ENCODE measurements at places on chromosomes 2 and 18.

- DNase-seq: no peak
Measured at GRCh38 chr2:11901351-11902069, 155.1 kb downstream of the LPIN1 start.

GRCh38 chr2:229586012-229586411 lies 128.3 kb downstream of the DNER start:
- DNase-seq: no peak

DNA sequence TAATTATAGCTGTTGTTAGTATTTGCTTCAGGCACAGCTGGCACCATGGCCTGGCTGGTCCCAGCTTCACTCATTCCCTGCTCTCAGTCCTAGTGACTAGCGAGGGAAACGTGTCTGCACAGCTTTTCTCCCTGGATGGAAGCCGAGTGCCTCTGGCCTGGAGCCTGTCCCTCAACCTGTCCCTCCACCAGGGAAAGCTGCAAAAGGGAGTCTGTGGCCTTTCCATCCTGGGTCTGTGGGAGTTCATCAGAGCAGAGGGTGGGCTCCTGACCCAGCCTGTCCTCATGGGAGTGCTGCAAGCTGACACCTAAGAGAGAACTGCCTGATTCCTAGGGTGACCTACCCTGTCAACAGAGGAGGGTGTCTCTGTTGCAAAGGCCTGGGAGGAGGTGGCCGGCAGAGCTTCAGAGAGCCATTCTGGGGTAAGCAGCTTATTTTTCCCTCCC lies 118.3 kb downstream of the CAPN13 start:
- DNase-seq: no peak

GRCh38 chr18:78900938-78901909 lies 78.4 kb upstream of the SALL3 start:
- DNase-seq: no peak

GRCh38 chr2:57864926-57865325 lies 181.7 kb upstream of the VRK2 start:
- no peak for DNase-seq

DNA sequence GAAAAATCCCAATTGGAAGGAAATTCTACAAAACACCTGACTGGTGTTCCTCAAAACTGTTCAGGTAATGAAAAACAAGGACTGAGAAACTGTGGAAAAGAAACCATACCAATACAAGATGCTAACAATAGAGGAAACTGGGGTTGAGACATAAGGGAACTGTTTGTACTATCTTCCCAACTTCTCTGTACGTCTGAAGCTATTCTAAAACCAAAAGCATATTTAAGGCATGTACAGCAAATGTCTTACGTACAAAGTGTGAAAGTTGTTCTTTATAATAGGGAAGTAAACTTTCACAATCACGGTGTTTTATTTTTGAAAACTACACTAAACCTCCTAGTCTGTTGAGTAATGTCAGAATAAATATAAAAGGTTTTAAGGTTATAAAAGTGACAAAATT lies 776.1 kb upstream of the RAB6C start:
- DNase-seq: no peak
